ENCODE measurements at places on chromosomes 6 and 20.

- peak; percentile 31 for DNase-seq
Observed at GRCh38 chr6:26056583-26057350, 30.5 kb upstream of the HFE start.

GRCh38 chr6:137863091-137863797, 3.8 kb upstream of the TNFAIP3 start:
- no peak for DNase-seq

DNA sequence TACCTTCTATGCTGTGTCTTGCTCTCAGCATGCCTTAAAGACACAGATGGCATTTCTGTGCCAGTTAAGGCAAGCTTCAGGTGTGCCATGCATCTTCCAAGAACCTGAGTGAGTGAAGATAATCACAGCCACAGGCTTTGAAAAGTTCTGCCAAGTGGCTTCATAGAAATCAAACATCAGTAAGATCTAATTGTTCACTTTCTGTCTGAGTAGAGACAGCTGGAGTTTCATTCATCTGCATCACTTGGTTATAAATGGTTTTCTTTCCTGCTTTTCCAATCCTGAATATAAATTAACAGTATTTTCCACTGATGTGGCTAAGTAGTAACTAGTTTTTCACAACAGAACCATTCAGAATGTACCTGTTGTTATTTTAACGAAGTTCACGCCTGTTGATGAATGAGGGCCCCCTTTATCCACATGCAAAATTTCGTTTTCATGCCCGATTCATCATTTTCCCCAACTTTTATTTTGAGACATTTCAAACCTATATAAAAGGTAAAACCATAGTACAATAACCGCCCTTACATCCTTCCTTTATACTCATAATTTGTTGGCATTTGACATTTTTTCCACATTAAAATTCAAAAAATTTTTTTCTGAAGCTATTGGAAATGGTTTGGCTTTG, 38.6 kb upstream of the KCNG1 start:
- DNase-seq = no peak

GRCh38 chr20:36113036-36113435, 41.5 kb upstream of the EPB41L1 start:
- no peak for DNase-seq

- DNase-seq = no peak
Observed at GRCh38 chr20:52783769-52784168, 188.4 kb upstream of the TSHZ2 start.

DNA sequence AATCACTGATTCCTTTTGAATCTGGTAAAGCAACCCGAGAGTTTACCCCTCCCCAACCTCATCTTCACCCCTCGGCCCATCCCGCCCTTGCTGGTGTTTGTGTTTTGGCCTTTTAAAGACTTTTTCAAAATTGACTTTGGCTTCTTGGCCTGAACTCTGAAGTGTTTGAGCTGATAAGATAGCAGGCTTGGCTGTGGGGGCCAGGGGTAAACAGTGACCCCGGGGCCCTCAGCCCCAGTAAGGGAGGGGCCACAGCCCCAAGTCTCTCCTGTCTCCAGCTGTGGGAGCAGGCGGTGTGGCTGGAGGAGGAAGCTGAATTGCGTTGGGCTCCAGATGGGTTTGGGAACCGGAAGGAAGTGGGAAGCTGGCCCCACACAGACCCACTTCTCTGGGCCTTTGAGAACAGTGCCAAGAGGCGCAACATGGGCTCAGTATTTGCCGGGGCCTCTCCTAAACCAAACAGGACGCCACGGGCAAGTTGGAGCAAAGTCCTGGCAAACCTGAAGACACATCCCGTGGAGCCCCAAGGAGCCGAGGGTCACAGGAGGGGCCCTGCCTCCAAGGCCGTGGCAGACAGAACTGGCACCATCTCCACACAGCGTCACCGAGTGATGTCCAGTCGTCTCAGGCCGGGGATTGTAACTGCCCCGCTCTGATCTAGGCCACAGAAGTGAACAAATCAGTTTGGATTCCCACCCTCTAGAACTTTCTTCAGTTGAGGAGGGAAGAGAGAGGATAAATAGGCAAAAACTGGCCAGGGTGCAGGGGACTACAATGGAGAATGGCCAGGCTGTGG, 54.3 kb upstream of the PTPN1 start:
- no peak for DNase-seq

- no peak for DNase-seq
Observed at GRCh38 chr6:126607289-126607688, 267.4 kb downstream of the CENPW start.

- DNase-seq = no peak
Observed at GRCh38 chr6:24078200-24078599, 47.8 kb upstream of the NRSN1 start.

DNA sequence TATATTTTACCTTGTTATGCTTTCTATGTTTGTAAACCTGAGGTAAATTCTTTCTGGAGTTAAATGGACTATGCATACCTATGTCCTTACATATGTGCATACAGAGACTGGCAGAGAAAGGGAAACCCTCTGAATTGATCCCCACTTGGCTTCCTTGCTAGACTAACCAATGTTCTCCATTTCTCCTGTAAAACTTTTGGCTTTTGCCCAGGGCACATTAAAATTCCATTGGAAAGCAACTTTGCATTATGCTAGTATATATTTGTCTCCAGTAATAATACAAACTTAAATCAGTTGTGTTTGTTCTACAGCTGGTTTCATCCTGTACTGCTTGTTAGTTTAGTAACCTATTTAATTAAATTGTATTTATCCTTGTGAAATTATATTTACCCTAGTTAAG, 646.0 kb upstream of the MARCKS start:
- DNase-seq = no peak

DNA sequence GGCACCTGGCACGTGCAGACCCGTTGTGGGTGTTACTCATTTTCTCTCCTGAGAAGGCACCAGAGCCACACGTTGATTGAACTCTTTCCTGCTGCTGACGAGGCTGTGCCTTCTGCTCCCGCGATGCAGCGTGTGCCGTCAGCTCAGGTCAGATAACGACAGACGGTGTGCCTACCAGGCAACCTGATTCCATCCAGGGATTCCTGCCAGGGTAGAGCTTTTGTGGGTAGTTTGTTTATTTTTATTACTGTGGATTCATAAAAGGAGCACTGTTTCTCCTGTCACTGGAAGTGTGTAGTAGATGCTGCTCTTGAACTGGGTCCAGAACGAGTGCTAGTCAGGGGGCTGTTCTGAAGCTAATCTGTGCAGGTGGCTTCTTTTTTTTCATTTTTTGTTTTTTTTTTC, 20.7 kb downstream of the PRPF6 start:
- no peak for DNase-seq

- no peak for DNase-seq
Observed at GRCh38 chr6:98203170-98203806, 631.1 kb upstream of the POU3F2 start.

DNA sequence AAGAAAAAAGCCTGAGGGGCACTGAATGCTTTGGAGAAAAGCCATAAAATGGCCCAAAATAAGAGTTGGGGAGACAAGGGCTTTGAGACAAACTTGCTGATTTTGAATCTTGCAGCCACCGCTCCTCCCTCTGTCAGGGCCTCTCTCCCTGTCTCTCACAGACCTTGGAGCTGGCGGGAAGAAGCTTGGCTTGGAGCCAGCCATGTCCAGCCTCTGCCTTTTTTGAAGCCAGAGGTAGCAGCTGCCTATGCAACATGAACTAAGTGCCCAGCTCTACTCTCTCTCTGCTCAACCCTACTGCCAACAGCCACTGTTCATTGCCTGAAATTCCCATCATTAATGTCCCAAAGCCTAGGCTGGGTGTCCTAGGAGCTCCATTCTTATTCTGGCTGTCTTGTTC, 63.7 kb upstream of the CTNNBL1 start:
- no peak for DNase-seq

- DNase-seq = no peak
Observed at GRCh38 chr6:30875244-30876038, 8.9 kb upstream of the DDR1 start.

DNA sequence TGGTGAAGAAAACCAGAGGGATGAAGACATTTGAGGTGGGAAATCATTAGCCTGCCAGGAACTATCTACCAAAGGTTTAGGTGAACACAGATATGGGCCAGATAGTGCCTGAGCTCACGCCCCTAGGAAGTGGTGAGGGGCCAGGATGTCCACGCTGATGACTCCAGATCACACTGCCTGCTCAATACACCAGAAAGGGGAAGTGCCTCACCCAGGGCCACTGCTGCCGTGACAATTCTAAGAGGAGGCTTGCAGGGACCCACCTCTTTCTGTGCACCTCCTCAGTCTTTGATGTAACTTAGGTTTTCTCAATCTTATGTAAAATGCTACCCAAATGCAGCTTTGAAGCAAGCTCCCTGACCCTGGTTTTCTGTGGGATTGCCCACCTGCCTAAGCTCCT, 5.4 kb upstream of the RAB44 start:
- peak; percentile 44 for DNase-seq

- no peak for DNase-seq
Observed at GRCh38 chr6:144624246-144624645, 339.1 kb downstream of the UTRN start.

- DNase-seq = no peak
Observed at GRCh38 chr20:56447227-56447626, 21.2 kb upstream of the RTF2 start.

GRCh38 chr6:33592280-33592594, 12.2 kb upstream of the BAK1 start:
- no peak for DNase-seq

DNA sequence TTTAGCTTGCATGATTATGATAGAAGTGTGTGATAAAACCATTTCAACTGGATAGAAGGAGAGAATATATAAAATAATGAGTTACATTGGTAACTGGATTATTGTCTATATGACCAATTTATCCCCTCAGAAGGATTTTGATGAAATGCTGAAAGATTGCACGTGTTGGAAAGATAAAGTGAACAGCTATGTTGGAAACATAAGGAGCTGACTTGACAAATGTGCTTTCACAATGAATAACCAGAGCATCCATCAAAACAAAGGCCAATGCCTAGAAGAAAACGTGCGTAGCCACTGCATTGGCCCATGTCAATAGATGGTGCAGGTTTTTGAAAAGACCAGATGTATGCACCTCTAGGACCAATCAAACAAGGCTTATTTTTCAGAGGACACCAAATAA, 168.8 kb downstream of the TMEM200A start:
- DNase-seq = no peak

DNA sequence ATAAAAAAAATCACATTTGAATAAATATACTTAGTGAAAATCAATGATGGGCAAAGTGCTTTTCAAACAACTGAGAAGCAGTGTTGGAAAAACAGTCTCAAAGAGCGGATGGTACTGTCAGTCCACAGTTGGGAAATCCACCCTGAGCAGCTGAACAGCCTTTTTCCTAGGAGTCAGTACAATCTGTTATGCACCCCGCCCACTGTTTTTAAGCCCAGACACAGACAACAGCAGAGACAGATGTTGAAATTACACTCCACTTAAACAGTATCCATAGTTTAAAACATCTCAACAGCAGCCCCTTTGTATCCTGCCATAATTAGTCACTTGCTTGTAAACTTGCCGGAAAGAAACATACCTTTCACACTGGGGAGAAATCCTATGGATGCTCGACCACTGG, 372 bp downstream of the KIAA0408 start:
- DNase-seq = no peak

GRCh38 chr20:63847237-63848002, 13.9 kb upstream of the ABHD16B start:
- no peak for DNase-seq

DNA sequence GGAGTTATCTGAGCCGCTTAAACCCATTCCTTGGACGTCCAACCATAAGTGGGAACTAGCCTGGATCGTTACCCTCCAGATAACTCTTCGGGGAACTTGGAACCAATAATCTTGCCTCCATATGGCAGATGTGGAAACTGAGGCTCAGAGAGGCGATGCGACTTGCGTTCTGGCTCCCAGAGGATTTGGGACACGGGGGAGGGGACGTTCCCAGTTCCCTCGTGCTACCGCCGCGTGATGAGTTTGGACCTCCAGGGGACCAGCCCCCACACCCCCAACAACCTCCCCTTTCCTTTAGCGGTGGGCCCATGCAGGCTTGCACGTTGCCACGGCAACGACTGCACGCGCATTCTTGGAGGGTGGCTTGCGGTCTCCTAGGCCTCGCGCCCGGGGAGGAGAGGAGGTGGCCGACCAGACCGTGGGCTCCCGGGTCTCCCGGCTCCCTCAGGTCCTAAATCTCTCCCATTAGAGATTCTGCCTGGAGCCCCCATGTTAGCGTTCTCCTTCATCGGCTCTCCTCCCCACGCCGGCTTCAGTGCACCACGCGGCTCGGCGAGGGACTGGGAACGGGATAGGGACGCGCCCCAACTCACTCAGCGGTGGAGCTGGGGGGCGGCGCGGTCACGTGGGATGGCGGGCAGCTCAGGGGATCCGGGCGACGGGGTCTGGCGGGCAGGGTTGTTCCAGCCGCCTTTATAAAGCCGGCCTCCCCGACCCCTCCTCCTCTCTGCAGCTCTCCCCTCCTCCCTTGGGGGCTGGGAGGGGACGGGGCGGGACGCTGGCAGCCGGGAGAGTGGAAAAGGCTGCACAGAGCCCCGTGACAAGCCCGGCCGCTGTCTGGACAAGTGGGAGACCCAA, at the start of gene PLTP:
Gene PLTP, minus strand, starts transcription at position 670 of the 858 bp plus-strand sequence. CDS start 703 bp downstream, outside the sequence.
- DNase-seq = peak; percentile 47

GRCh38 chr6:131838051-131838450, 30.2 kb downstream of the ENPP1 start:
- DNase-seq = no peak

DNA sequence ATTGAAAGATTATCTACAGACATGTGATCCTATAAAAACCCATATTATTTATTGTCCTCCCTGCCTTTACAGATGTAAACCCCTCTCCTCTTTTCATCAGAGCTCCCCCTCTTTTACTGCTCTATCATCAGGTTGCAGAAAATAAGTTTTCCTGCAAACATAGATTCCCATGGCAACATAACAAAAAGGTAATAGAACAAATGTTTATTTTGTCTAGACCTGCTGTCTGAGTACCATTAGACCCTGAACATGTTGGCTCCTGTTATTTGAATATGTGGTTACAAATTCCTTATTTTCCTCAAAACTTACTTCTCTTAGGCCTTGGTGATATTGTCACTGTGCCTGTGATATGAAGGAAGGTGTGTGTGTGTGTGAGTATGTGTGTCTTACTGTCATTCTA, 11.5 kb downstream of the MAPK14 start:
- DNase-seq = no peak

DNA sequence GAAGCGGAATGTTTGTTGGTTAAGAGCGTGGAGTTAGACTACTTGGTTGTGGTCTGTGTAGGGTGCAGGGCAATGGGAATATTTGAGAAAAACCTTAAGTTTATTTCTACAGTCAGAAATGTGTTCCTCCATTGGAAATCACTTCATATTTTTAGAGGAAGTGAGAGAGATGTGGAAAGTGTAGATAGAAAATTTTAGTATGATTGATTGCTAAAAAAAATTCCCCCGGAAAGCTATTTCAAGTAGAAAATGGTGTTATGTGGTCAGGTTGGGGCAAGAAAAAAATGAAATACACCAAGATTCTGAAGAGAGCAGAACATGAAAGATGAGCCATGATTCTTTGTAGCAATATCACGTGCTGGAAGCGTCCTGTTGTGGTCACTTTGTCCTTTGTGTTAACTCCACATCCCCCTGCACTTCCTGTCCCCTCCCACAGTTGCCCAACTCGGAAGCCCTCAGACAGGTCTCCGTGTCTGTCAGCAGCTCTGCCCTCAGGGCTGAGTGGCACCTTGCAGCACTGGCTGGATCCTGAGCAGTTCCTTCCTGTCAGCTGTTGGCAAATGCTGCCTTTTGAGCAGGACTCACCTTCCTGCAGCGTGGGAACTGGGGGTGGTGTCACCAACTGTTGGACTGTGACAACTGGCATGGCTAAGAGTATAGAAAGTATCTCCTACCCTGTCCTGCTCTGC, 137.5 kb upstream of the SLC24A3 start:
- DNase-seq = peak; percentile 12

All from CD4-positive, alpha-beta T cell treated with Interleukin-1 beta for 1 hour (primary cell).